ENCODE measurements at places on chromosomes 3 and 15.

GRCh38 chr15:68218331-68218730 lies 11.2 kb downstream of the CLN6 start:
- no peak for DNase-seq

- DNase-seq, result no peak
These were observed 800.3 kb upstream of the GBE1 start for GRCh38 chr3:82561784-82562183.

DNA sequence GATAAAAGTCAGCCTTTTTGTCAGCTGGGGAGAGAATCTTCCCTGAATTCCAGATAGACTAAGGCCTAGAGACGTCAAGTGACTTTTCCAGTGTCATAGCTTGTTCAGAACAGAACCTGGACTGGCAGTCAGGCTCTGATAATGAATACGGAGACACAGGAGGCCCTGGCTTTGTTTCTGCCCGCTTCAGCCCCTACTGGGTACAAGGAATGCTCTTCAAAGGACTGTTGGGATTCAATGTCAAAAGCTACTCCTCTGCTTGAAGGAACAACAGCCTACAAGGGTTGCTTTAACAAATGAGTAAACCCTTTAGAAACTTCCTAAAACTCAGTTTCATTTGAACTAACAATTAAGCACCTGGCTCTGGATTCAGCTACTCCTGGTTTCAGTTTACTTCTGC lies 412.3 kb downstream of the OXSM start:
- DNase-seq, result peak; percentile 6

GRCh38 chr3:151789853-151790463 lies 24.0 kb upstream of the AADAC start:
- DNase-seq, result no peak

DNA sequence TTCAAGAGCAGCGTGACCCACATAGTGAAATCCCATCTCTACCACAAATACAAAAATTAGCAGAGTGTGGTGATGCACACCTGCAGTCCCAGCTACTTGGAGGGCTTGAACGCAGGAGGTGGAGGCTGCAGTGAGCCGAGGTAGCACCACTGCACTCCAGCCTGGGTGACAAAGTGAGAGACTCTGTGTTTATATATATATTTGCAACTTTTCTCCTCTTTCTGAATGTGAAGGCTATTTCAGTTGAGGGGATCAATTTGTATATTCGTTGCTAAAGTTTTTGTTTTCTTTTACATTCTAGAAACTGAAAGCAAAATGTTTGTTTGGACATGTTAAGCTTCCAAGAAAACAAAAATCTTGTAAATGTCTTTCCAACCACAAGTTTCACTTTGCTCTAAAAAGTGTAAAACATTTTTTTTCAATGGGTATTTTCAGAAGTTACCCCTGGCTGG lies 29.8 kb upstream of the FAM98B start:
- no peak for DNase-seq

GRCh38 chr3:4503050-4503449 lies 9.9 kb downstream of the ITPR1 start:
- DNase-seq, result no peak

DNA sequence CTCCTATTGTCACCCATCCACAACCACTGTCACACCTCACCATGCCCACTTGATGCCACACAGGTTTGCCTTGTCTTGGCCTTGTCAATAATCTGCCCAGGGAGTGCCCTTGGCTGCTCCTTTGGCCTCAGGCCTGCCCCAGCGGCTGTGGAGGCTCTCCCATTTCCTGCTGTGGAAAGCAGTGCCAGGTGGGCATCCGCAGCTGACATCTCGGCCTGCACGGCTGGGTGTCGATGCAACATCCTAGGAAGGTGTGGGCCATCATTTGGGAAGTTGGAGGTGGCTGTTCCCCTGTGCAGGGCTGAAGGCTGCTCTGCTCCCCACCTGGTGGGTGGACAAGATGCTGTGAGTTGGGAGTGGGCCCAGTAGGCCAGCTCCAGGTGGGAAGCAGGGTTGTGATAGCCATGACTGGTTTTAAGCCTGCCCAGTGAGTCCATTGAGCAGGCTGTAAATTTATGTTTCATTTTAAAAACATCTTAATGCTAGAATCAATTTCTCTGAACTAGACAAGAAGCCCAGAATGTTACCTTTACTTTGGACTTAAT lies 12.5 kb downstream of the DNAH1 start:
- peak; percentile 71 for DNase-seq

- DNase-seq, result no peak
These were observed 33.1 kb downstream of the RAB11A start for GRCh38 chr15:65902373-65902772.

DNA sequence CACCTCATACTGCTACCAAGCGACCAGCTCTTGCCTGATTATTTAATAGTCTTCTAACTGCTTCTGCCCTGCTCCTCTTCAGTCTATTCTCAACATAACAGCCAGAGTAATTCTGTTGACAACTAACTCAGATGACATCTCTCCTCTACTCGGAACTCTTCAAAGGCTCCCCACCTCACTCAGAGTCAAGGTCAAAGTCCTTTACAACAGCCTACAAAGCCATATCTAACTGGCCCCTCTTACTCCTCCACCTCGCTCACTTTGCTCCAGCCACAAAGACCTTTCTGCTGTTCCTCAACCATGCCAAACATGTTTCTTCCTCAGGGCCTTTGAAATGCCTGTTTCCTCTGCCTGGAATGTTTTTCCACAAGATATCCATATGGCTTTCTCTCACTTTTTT lies 43.6 kb downstream of the PIK3R4 start:
- DNase-seq, result no peak

DNA sequence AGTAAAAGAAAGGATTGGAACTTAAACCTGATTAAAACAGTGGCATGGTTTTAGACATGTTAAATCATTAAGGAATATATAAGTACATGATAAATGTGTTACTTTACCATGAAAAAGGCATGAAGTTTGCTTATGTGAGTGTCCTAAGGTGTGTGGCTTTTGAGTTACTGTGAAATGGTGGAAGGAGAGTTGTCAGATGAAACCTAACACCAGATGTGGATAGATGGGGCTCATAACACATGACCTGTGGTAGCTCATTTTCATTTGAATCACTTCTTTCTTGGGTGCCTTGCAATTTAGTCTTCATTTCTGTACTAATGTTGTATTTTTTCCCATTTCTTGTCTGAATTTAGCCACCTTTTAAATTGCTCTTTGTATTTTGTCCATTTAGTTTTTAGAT lies 13.0 kb downstream of the MEF2A start:
- no peak for DNase-seq

DNA sequence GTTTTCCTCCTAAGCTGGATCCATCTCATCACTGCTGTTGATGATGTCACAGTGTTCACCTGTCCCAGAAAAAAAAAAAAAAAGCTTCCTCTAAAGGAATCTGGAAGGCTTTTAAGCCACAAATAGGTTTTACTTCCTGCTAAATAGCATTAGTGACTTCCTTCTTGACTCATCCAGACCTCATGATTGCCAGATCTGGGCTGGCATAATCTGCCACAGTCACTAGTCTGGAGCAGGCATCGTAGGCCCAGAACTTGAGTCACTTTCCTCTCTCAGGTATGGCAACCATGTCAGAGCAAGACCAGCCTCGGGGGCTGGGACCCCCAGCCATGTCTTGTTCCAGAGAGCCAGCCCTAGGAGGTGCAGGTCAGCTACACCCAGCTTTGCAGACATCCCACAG lies 266.5 kb upstream of the CADM2 start:
- DNase-seq, result no peak

All from cerebellar cortex (tissue), 1 donor.